PC-3 (cell line): ENCODE measurements at places on chromosomes 2 and 18. TPM values are rescaled to one million over a fixed set of nuclear protein-coding genes. Genes with fewer than 3 reads are reported as not detected.

The UGT1A4 gene
- not detected in 2 replicates for total RNA-seq

DNA sequence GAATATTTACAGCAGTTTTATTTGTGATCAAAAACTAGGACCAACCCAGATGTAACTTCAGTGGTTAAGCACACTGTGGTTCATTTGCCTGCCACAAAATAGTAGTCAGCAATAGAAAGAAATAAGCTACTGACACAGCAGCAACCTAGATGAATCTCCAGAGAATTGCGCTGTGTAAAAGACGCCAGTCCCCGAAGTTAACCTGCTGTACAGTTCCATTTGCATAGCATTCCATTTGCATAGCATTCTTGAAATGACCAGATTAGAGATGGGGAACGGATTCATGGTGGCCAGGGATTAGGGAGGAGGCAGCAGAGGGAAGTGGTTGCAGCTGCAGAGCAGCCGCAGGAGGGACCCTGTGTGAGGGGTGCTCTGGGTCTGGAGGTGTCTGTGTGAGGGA, 39.3 kb upstream of the NFATC1 start:
- no peak for DNase-seq

- no peak for DNase-seq
Measured at GRCh38 chr2:96261328-96262003, 4.3 kb downstream of the TMEM127 start.

- DNase-seq = no peak
Measured at GRCh38 chr2:119544939-119545475, 758 bp downstream of the CFAP221 start.

The CKAP2L gene
- total RNA-seq = 16.0 and 20.7 TPM in 2 replicates

- peak; percentile 19 for DNase-seq
Measured at GRCh38 chr2:207514451-207514850, 15.3 kb upstream of the CREB1 start.

The RGPD8 gene
- 8.4 and 13.6 TPM in 2 replicates for total RNA-seq

GRCh38 chr18:23878336-23878900, 136.1 kb upstream of the TTC39C start:
- no peak for DNase-seq

DNA sequence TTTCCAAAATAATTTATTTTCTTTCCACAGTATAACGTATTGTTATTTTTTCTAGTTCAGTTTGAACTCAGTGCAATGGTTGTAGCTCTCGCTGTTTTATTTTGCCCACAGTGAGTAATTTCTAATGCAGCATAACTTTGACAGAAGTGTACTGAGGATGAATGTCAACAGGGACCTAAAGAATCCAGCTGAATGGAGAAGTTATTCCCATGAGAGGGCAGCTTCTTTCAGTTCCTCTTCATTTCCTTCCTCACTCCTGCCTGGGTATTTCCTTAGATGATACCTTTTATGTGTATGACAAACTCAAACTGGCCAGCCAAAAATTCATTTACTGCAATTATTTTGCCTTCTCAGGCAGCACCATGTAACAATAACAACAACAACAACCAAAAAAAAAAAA, 1223.1 kb upstream of the ZEB2 start:
- DNase-seq = no peak

The ARID5A gene
- 6.1 and 8.2 TPM in 2 replicates for total RNA-seq

GRCh38 chr2:108927405-108927804, 61.6 kb downstream of the EDAR start:
- DNase-seq = no peak

- no peak for DNase-seq
Measured at GRCh38 chr2:114082731-114083433, 193.0 kb downstream of the ACTR3 start.

- DNase-seq = no peak
Measured at GRCh38 chr18:36702401-36703013, 126.3 kb downstream of the TPGS2 start.

DNA sequence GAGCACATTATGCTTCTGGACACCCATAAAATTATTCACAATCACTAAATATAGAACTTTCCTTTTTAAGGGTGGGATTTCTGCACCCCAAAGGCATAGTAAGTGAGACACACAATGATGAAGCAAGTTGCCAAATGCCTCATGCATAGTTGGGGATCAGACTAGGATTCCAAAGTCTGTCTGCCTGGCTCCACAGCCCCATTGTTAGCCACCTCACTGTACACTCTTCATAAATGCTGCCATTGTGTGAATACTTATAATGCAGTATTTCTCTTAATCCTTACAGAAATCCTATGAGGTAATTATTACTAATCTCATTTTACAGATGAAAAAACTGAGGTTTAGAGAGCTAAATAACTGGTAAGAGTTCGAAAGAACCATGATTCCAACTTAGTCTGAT, 738.6 kb downstream of the ERBB4 start:
- no peak for DNase-seq
